ENCODE measurements at places on chromosomes 3 and 15.

- no peak for DNase-seq
Observed at GRCh38 chr3:100570811-100571210, 38.6 kb upstream of the ADGRG7 start.

DNA sequence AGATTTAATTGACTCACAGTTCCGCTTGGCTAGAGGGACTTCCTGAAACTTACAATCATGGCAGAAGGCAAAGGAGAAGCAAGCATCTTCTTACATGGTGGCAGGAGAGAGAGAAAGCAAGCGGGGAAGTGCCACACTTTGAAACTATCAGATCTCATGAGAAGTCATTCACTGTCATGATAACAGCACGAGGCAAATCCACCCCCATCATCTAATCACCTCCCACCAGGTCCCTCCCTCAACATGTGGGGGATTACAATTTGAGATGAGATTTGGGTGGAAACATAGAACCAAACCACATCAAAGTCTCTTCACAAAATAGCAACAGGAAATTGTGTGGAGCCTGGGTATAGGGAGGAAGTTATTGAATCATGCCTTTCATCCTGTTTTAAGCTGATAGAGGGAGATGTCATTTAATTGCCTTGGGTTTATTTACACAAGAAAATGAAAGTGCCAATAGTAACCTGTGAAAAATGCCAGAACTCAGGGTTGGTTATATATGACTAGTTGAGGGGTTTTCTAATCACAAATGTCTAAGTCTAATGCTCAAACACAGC, 624.8 kb upstream of the LMCD1 start:
- peak; percentile 56 for DNase-seq

- DNase-seq = no peak
Observed at GRCh38 chr15:87154761-87155160, 1075.1 kb downstream of the AGBL1 start.

- no peak for DNase-seq
Observed at GRCh38 chr15:79157631-79158592, 67.3 kb upstream of the RASGRF1 start.

DNA sequence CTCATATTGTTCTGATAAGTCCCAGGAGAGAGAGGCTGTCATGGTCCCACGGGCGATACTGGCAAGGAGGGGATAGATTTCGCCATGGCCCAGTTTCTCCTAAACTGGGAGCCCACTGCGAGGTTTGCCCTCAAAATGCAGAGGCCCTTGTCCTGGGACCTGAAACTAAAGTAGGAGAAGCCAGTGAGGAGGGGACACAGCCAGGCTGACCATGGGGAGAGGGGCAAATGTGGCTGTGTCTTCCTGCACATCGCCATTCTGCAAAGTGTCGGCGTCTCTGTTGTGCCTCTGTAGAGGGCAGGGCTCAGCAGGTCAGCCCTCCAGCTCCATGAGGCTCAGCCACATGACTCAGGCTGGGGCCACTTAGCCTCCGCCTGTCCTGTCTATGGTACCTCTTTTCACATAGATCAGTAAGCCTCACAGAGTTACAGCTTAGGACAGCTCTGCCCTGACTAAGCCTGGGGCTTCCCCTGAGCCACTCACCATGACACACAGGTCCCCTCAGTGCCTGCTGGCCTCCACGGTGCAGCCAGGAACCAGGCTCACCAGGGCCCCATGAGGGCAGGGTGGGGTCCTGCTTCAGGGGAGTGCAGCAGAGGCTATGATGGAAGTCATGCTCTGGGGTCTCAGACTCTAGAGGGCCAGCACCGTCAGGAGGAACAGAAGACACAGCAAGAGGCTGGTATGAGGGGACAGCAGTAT, 28.6 kb upstream of the PLXNA1 start:
- no peak for DNase-seq

DNA sequence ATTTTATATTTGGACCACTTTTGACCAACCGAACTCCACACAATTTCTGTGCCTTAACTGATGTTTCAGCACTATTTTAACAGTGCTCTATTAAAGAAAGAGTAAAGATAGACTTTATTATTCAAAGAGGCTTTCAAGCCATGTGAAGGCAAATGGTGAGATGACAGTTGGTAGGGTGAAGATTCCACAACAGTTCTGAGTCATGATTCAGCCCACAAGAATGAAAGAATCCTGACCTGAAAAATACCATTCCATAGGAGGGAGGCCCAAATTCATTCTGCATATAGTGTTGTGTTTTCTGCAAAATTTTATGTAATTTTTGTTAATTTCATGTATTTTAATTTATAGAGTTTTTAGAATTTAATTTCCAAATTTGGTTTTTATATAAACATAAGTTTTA, 135.6 kb upstream of the STAC start:
- no peak for DNase-seq

DNA sequence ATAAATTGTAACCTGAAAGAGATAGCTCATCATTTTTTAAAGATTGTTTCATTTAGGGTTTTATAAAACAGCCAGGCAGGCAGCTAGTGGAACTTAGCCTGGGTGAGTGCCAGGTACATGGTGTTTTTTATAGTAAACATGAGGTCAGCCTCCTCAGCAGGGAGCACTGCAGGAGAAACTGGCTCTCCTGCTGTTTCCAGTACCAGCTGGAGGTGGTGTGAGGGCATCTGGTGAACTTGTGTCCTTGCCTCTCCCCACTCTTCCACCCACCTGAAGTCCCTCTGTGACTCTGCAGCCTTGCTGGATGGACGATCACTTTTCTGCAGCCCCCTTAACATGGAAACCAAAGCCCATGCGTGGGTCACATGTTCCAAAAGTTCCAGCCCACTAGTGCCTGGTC, 128.4 kb downstream of the FAM174B start:
- DNase-seq = no peak

GRCh38 chr3:143135150-143135549, 15.6 kb downstream of the CHST2 start:
- no peak for DNase-seq

DNA sequence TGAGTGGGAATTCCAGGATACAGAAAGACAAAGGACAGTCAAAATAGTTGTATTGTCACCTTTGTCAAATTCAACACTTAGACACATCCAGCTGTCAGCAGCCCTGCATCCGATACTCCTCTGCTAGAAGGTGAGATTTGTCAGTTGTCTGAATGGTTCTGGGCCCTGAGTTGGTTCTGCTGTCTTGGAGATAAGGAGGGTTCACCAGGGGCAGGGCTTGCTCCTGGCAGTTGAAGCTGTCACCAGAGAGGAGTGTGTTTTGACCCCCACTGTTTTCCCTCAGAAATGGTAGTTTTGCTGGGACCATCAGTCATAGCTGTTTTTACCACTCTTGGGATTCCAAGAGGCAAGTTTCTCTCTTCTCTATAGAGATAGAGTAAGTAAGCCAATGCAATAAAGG, 3.2 kb upstream of the KY start:
- no peak for DNase-seq

- no peak for DNase-seq
Observed at GRCh38 chr3:169245631-169246030, 417.9 kb downstream of the MECOM start.

DNA sequence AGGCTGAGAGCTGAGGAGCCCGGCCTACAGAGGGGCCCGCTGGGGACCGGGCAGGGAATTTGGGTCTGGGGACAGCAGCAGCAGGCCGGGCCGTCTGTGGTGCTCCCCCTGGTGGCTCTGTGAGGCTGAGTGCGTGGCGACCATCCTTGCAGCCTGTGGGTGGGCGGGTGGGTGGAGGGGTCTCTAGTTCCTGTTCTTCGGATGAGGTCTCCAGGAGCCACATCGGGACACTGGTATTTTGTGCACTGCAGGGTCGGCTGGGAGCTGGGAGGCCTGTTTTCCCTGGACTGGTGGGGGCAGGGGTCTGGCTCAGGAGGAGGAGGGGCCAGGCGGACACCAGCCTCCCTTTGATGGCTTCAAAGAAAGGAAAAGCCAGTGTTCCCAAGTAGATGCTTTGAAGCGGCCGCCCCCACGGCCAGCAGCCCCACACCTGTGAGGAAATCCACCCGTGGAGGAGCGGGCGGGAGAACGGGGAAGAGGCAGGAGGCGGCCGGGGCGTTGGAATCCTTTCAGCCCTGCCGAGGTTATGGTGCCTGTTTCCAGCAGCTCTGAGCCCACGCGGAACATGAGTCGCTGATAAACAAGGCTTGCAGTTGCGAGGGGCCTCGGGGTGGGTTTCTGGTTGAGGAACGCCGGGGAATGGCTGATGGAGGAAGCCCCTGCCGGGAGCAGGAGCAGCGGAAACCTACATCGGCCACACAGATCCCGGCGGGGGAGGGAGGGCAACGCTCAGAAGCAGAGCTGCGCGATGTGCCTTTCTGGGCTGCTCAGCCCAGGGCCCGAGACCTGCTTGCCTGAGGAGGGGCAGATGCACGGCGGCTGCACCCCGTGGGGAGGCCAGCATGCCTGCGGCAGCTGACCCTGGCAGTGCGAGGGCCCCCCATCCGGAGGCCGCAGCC, 154.3 kb downstream of the NSMCE3 start:
- no peak for DNase-seq

GRCh38 chr3:37973246-37974054, 17.1 kb upstream of the VILL start:
- DNase-seq = no peak

DNA sequence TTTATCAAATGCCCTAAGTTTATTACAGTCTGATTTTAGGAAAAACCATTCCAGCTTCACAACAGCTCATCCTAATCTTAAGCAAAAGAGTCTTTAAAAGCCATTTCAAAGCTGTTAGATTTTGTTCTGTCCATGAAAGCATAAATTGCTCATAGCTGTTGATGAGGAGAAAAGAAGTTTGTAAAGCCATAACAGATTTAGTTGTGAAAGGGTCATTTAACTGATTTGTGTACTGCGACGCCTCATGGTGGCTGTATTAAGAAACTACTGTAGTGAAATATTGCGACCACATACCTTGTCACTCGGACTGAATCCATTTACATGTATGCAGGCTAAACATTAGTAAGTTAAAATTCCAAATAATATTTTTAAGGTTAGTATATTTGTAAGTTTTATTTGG, 20.9 kb downstream of the BBX start:
- no peak for DNase-seq

DNA sequence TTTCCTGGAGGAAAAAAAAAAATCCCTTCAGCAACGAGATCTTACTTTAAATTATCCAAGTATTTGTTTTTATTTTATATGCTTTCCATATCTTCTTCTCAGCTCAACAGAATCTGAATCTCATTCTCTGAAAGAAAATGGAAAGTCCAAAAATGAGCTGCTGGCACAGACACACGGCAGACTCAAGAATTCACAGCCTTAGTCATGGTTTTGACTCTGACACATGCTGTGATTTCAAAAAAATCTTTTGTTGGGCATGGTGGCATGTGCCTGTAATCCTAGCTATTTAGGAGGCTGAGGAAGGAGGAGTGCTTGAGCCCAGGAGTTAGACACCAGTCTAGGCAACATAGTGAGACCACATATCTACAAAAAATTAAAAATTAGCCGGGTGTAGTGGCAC, 565.0 kb downstream of the MAGI1 start:
- no peak for DNase-seq

DNA sequence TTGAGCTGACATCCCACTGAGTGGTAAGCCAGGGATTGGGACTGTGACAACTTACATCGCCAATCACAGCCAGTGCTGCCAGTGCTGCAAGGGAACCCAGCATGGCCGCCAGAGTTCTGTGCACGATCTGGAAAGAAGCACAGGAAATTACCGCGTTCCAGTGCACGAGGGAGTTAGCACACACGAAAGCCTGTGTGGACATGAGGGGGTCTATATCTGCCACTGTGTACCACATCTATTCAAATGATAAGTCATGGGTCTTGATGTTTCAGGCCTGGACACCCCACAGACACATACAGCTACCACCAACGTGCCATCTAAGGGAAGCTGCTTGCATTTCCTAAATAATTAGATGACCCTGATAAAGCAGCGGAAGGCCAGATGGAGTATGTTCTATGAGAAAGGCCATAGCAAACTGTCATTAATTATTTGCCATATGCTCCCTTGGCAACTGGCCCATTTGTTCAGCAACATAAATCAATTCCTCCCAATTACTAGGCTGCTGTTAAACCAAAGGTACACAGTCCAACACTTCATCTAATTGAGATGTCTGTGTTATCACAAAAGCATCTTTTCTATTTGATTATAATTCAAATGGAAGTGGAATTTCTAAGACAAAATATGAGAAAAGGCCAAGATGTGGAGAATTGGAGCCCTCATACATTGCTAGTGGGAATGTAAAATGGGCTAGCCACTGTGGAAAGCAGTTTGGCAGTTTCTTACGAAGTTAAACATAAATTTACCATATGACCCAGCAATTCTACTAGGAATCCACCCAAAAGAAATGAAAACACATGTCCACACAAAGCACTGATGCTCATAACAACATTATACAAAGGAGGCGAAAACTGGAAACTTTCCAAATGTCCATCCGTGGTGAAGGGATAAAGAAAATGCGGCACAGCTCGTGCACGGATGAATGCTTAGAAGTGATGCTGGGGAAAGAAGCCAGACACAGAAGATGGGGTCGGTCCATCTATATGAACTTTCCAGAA, 108.3 kb downstream of the OCA2 start:
- no peak for DNase-seq

DNA sequence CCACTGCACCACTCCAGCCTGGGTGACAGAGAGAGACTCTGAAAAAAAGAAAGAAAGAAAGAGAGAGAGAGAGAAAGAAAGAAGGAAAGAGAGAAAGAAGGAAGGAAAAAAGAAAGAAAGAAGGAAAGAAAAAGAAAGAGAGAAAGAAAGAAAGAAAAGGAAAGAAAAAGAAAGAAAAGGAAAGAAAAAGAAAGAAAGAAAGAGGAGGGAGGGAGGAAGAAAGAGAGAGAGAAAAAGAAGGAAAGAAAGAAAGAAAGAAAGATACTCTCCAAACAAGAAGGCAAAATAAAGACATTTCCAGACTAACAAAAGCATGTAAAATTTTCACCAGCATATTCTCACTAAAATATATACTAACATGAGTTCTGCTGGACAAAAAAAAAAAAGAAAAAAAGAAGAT, 228.7 kb downstream of the DPH6 start:
- DNase-seq = no peak

- no peak for DNase-seq
Observed at GRCh38 chr15:39453620-39454019, 127.3 kb upstream of the THBS1 start.

DNA sequence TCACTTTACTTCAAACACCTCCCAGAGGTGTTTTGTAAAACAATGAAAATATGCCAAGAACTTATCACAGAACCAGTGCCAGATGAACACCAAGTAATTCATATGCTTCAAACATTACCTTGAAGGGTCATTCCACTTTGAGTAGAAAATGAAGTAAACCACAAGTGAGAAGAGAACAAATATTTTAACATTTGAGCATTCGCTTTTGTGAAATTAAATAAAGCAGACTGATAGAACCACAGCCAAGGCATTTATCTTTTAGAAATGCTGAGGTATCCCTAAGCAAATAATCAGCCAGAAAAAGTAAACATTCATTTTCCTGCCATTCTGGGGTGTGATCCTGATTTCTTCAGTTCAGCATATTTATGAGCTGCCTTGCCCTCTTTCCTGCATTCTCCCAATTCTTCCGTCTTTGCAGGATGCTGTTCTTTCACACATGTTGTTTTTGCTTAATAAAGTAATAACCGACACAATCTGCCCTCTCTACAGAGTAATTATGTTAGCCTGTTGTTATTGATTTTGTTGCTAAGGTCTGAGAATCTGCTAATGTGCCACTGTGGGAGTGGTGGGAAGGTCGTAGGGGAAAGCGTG, 235.6 kb upstream of the TGFBR2 start:
- DNase-seq = no peak

GRCh38 chr15:27410996-27411605, 440.1 kb downstream of the GABRG3 start:
- DNase-seq = no peak

All from CD4-positive, alpha-beta T cell treated with Interleukin-2 at 100 ng/mL for 4 hours (primary cell).